DMS 273 treated with DMSO at 0.1 percent for 48 hours (cell line): ENCODE measurements at places on chromosomes 4 and X.

DNA sequence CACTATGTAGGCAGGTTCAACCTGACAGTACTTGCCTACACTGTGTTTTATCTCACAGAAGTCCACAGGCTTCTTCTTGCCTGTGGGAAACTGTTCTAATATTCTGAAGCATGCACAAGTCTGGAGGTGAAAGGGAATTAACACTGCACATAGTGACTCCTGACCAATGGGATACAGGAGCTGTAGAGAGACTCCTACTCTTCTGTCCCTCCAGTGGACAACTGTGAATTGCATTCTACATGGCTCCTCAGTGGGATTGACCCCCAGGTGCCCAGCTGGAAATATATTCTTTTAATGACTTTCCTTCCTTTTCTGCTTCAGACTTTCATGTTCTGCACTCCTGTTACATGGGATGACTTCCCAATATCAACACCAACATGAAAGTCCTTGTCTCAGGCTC lies 8.2 kb upstream of the YIPF6 start:
- no peak for DNase-seq

DNA sequence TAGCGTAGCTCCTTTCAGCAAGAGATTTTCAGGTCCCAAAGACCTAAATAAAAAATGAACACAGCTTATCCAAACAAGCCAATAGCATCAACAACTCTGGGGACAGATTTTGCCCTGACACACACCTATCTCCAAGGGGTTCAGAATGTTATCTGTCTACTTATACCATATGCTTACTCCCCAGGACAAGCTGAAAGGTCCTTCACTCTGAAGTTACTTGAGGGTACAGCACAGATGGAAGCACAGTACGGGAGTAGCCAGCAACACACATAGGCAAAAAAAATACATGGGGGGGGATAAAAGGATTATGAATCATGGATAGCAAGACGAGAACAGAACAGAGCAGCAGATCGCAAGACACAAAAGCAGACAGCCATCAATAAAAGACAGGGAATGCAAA lies 90.7 kb upstream of the MCF2 start:
- DNase-seq = no peak

- no peak for DNase-seq
Measured at GRCh38 chrX:50154429-50154828, 46.4 kb downstream of the AKAP4 start.

- DNase-seq = no peak
Measured at GRCh38 chr4:163191999-163192398, 25.3 kb upstream of the NAF1 start.

DNA sequence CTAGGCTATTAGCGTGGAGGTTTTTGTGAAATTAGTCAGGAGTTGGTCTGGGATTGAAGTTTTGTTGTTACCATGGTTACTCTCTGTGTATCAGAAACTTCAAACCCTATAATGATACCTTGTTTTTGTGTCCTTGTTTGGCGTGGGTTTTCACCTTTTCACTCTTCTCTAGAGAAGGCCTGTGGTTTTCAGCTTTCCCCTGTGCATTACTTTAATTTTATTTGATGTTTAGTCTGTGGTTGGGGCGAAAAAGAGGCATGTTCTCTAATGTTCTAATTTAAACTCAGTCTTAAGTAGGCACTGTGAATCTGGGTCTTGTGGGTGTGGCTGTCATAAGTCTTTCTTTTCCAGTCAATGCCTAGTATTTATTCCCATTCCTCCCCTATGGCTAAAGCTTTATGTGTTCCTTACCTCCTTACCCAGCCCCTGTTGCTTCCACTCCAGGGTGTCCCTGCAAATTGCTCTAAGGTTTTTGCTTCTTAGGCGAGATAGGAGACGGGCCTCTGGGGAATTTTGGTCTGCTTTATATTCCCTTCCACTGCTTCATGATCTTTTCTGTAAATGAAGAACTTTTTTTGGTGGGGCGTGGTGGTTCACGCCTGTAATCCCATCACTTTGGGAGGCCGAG lies 326.3 kb upstream of the ZCCHC13 start:
- DNase-seq = no peak

- no peak for DNase-seq
Measured at GRCh38 chr4:36133658-36134057, 110.7 kb downstream of the ARAP2 start.

- no peak for DNase-seq
Measured at GRCh38 chrX:71466979-71467523, 65.9 kb upstream of the OGT start.

DNA sequence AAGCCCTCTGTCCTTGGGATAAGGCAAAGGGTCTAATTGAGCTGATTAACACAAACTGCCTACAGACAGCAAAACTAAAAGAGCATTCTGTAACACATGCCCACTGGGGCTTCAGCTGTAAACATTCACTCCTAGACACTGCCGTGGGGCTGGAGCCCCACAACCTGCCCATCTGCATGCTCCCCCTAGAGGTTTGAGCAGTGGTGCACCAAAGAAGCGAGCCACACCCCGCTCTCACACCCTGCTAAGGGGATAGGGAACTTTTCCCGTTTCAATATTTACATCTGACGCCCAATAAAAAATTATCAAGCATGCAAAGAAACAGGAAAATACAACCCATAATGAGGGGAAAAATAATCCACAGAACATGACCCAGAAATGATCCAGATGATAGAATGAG lies 46.9 kb upstream of the HSD17B10 start:
- no peak for DNase-seq

DNA sequence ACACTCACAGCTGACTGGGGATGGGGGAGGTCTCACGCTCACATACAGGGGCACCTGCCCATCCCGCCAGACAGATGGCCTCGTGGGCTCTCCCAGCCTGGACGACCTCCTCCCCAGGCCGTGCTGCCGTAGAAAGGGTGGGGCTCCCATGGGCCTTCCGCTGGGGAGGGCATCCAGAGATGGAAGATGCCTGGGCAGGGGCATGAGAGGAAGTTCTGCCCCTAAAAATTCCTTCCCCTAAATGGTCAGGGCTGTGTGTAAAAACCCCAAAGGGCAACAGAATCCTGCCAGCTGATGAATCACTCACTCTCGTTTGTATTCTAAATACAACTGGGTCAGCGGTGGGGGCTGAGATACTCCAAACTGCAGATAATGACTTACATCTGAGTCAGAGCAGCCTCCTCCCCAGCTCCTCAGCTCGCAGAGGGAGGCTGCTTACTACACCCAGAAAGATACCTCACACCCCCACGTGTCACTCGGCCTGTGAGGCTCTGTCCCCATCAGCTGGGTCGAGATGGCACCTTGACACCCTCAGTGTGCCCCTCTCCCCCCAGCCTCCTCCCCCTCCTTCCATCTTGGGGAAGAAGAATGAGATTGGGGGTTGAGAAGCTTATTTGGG lies 10.1 kb downstream of the WDR1 start:
- DNase-seq = no peak

GRCh38 chr4:20643631-20644030 lies 56.6 kb upstream of the PACRGL start:
- DNase-seq = no peak

- no peak for DNase-seq
Measured at GRCh38 chrX:153662266-153662665, 11.3 kb downstream of the PNCK start.

GRCh38 chr4:82611527-82611926 lies 49.7 kb upstream of the TMEM150C start:
- DNase-seq = no peak

GRCh38 chr4:75644095-75644494 lies 13.8 kb upstream of the CDKL2 start:
- DNase-seq = no peak

DNA sequence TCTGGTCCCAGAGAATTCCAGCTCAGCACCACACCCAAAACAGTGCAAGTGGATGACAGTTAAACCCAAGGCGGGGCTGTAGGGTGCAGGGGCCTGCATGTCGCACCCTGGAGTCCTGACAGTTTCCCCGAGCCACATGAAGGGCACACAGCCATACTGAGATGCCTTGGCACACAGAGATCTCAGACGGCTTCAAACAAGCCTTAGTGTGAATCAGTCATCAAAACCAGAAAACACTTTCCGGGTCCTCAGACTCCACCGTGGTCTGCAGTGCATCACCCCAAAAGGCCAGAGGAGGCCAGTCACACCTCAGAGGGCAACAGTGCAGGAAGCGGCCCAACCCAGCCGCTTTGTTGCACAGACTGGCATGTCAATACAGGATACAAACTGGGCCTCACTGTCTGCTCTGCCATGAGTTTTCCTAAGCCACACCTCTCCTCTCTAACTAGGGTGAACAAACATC lies 64.6 kb upstream of the ENPP6 start:
- no peak for DNase-seq

DNA sequence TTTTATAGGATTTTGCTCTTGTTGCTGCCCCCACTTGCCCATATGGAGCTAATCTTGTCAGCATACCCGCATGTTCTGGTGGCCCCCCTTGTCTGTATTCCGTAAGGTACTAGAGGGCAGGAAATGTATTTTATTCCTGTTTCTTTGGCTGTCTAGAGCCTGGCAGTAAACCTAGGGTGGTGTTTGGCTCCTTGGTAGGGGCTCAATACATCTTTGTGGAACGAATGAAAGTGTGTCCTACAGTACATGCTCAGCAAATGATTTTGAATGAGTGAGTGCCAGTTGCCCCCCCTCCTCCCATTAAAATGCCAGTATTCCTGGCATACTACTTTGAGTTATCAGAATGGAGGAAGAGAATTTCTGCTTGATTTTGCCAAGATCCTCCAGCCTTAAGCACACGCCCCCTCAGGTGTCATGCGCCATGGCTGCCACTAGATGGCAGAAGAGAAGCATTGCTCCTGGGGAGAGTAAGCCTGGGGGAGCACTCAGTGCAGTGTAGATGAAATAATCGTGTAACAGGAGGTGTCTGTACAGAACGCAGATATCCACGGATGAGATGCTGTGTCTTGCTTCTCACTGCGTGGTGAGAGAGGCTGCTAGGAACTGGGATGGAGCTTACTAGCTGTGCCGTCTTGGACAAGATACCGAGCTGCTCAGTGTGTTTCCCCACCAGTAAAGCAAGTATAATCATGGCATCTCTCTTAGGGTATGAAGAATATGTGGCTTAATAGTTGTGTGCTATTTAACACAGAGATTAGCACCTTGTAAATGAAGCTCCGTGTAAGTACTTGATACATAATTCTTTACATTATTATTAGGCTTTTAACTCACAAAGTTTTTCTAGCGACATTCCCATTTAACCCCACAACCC lies 17.2 kb upstream of the RNF212 start:
- peak; percentile 9 for DNase-seq

GRCh38 chrX:13427441-13428052 lies 107.7 kb upstream of the ATXN3L start:
- DNase-seq = no peak

DNA sequence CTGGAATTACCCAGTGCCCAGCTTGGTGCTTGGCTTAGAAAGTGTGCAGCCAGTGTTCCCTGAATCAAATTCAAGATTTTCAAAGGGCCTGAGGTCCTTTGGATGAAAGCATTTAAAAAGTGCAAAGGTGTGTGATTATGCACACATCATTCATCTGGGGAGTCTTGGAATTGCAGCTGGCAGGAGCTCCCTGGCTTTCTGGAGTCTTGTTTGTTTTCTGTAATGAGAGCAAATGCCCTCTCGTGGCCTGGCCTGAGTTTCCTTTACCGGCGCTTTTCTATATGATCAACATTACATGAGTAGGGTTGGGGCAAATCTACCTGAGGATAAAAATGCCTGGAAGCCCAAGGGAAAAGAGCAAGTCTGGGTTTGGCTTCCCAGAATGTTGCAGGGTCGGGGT lies 24.6 kb upstream of the SORCS2 start:
- DNase-seq = no peak

- DNase-seq = no peak
Measured at GRCh38 chrX:77447653-77448569, 722 bp downstream of the FGF16 start.

DNA sequence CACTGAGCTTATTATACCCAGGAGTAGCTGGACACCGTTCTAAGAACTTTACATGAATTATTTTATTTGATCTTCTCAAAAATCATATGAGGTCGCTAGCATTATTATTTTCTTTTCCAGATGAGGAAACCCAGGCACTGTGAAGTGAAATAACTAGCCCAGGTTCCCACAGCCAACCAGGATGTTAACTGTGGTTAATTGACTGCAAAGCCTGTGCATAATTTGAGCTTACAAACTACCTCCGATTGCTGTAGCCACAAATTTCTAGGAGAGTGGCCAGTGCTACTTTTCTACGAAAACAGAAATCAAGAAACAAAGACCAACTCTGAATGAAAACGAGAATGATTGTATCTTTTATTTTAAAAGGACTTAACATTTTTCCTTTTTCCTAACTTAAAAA lies 27.2 kb downstream of the SPRY1 start:
- no peak for DNase-seq

DNA sequence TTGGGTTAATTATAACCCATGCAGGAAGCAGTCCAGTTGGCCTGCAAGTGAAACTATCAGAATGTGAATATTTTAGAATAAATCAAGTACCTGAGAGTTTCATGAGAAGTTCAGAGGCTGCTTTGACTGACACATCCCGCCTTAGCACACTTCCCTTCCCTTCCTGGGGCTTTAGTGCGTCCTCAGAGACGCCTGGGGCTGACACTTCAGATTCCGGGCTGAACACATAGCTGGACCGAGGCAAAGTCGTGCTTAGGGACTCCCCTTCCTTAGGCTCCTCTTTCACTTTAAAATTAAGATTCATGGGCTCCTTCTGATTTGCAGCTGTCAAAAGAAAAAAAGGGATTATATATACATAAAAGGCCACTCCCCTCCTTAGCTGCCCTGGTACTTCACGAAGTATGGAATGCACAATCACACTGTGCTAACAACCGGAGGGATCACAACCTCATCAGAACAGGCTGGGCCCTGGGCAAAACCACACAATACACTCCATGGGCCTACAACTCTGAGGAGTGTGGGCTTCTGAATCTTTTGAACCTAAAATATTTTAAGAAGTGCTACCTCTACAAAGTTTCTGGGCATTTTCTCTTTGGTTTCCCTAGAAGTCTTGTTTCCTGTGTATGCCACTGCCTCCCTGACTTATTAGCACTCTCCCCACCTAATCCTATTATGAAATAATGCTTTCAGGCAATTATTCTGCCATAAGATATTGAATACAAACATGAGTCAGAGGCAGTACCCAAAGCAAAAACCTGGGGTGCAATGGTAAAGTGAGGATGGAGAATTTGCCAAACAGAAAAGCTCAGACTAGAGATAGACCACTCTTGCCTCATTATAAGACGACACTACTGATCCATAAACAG lies 68.2 kb downstream of the ZNF827 start:
- no peak for DNase-seq

GRCh38 chr4:109332926-109333464 lies 30.5 kb upstream of the COL25A1 start:
- DNase-seq = no peak

DNA sequence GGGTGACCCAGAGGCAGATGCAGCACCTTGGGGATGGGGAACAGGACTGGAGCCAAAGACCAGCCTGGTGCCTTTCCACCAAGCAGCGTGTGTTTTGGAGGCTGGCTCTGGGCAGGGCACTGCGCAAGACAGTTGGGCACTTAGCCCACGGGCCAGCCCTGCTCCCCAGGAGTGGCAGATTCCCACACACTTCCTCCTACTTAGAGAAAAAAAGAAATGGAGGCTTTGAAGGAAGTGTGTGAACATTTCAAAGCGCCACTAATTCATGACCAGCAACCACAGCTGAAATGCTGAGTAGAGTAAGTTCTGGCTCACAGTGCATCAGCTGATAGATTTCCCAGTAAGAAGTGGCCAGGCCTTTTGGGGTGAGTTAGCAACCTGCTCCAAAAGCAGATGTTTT lies 54.9 kb upstream of the LGI2 start:
- DNase-seq = no peak
